ENCODE measurements at places on chromosomes 5 and 9. TPM values are rescaled to one million over a fixed set of nuclear protein-coding genes. Genes with fewer than 3 reads are reported as not detected.

DNA sequence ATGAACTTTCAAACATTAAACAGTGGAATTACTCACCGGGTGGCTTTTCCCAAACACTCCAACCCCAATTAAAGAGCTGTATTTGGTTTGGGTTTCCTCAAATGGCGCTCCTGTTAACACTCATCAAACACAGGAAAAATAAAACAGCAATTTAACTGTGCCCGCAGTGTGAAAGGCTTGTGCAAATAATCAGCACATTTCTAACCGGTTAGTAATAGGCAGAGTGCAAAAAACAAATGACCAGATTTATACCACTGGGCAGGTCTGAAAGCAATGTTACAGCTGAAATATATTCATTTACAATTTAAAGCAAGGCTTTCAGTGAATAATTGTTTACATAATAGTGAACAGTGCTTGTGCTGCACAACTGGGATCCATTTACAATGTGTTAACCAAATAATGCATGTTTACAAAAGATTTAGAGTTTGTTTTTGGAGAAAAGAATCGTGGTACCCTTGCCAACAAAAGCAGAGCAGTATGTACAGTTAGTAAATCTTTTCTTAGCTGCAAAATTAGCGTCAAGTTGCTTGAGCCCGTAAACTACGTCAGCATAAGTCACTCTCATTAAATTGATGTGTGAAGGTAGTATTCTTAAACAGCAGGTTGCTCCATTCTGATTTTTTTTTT, 662.9 kb upstream of the ZNF608 start:
- no peak for DNase-seq

Gene IFNK
- total RNA-seq: not detected

DNA sequence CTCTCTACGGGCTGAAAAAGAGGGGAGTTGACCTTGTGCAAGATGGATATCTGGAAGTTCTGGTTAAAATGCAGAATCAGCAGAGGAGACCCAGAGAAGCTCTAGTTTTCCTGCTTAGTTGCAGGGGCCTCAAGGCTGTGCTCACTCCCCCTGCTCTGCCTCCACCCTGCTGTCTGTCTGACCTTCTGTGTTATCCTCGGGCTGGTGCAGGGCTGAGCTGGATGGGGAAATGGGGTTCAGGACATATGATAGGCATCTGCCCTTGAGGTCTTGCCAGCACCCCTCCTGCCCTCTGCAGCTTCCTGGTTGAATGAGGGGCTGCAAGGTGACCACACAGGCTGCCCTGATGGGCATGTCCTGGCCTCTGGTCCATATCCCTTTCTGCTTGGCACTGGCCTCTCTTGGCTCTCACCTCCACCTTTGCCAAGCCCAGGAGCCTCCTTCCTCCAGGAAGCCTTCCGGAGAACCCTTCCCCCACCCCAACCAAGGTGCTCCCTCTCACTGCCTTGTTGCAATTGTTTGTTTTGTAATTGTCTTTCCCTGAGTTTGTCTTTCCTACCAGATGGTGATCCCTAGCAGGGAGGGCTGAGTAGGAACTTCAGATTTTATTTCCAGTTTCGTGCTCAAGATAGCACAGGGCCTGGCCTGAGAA, 1.3 kb downstream of the TMEM268 start:
- DNase-seq: no peak

Gene LCN1
- not detected for total RNA-seq

DNA sequence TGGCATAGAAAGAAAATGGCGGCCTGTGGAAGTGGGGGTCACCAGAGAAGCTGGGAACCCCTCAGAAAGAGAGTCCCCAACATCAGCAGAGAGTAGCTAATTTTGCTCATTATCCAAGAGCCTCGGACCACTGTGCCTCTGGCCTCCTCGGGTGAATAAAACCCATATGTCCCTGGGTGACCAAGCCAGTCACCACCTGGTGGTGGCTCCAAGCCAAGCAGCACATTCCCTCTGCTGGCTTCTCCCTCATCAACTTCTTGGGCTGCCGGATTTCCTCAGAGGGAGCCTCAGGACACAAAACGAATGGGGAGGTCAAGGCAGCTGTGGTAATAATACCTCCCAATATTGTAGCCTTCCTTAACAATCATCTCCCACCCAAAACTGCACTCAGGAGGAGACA, 242.5 kb downstream of the NFIB start:
- no peak for DNase-seq

Gene ZNF367
- 5.3 TPM for total RNA-seq

DNA sequence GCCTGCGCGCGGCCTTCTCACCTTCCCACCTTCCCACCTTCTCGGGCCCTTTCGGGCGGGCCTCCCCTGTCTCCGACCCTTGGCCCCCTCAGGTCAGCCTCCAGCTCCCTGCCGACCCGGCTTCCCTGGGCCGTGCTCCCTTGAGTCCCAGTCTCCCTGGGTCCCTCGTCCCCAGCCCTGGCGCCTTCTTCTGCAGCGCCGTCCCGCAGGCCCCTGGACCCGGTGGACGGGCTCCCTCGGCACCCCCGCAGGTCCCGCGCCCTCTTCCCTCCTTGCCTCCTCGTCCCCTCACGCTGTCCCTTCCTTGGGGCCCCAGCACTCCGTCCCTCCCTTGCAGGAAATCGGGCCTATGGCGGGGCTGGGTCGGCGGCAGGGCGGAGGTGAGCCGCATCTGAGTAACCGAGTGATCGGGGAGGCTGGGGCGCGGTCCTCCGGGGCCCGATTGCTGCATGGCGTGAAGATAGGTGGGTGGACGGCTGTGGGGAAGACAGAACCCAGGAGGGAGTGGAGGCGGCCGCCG, 7.6 kb downstream of the ARPC5L start:
- no peak for DNase-seq

DNA sequence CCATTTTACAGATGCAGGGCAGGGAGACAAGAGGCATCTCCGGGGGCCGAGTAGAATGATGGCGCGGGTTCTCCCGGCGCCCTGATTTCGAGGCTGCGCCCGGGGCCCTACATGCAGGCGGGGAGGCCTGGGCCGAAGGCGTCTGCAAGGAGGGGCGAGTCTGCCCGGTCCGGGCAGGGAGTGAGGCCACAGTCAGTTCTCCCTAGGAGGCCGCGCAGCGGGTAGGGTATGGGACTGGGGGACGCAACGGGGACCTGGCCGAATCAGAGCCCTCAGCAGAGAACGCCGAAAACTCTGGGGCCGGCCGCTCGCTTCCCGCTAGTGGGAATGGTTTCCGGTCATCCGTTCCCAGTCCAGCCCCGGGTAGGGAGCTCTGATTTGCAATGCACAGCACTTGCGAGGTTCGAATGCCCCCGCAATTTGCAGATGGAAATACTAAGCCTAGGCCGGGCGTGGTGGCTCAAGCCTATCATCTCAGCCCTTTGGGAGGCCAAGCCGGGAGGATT, 6.4 kb downstream of the TLX3 start:
- no peak for DNase-seq

DNA sequence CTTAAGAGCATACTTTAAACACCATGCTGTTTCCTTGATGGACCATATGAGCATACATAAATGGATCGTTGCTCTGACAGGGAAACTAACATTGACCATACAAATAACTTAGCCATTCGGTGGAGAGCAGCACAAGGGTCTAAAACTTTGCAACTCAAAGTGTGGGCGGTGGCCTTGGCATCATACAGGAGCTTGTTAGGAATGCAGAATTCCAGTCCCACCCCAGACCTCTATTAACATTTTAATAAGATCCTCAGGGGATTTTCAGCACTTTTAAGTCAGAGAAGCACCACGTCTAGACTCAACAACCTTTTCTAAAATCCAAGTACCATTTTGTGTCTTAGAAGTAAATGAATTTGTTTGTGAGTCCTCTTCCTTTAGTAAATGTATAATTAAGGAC, 260.9 kb downstream of the EBF1 start:
- no peak for DNase-seq

GRCh38 chr5:4924577-4924976, 215.6 kb upstream of the ADAMTS16 start:
- DNase-seq: no peak
